ENCODE measurements at places on chromosomes 12 and 14.

DNA sequence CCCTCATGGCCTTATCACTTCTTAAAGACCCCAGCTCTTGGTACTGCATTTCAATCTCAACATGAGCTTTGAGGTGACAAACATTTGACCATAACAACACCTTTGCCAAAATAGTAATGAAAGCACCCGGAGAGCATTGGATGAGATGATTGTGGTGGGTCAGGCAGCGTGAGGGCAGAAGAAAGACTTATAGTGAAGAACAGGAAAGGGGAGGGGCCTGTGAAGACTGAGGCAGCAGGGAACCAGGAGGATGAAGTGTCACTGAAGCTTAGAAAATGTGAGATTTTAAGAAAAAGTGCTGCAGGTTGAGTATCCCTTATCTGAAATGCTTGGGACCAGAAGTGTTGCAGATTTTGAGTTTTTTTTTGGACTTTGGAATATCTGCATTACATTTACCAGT is 86.3 kb downstream of the EMP1 start:
- DNase-seq = no peak

DNA sequence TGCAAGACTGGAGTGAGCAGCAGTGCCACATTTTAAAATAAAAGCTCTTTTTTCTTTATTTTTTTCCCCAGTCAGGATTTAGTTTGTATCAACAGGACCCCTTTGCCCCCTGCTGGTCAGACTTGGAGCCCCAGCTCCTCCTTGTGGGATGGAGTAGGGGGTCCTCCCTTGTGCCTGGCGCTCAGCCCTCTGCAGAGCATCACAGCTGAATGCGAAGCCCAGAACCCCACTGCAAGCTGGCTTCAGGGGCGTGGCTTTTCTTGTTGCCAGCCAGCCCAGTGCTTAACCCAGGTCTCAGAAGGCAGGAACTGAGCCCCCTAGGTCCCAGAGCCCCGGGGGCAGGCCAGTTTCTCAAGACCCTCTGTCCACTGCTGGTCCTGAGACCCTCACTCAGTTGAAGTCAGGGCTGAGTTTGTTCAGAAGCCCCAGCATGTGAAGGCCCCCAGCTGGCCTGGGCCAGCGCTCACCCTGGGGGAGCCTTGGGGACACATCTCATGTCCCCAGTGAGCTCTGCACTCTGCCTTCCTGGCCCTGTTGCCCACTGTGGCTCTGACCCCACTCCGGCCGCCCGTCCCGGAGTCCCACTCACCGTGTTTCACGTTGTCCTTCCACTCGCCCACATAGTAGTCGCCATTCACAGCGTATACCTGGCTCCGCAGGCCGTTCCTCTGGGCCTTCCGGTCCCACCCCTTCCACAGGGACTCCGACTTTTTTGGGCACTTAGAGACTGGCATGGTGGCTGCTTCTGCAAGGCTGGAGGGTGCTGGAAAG is 519 bp downstream of the MORN3 start:
- DNase-seq = peak; percentile 44

GRCh38 chr14:60618241-60618640 is 31.0 kb downstream of the SIX1 start:
- DNase-seq = no peak

DNA sequence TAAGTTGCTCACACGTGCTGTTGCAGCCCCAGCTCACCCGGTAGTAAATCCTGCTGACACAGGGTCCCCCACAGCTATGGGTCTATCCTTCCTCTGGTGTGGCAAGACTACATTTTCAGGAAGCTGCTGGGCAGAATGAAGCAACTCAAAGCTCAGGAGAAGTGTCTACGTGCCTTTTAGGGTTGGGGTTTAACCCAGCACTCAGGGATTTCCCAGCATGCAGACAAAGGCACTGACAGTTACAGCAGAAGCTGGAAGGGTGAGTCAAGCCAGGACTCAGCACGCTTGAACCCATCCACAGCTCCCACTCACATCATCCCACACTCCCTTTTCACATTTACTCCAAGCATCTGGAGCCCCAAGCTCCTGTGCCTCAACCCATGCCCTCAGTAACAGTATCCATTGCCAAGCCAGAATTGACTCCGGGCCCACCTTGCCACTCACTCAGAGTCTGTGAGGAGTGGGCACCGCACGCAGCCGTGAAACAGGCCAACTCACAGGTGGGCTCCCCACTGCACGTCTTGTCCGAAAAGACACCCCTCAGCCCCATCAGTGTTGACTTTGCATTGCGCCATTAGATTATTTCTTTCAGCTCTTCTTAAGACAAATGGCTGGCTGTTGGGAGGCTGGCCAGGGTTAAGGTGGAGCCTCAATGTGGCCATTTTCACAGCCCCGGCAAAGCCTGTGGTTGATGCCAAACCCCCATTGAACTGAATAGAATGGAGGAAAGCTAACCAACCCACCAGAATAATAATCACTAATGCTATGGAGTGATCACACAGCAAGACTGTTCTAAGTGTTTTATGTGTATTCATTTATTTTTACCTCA is 59.6 kb downstream of the ZFP36L1 start:
- no peak for DNase-seq

DNA sequence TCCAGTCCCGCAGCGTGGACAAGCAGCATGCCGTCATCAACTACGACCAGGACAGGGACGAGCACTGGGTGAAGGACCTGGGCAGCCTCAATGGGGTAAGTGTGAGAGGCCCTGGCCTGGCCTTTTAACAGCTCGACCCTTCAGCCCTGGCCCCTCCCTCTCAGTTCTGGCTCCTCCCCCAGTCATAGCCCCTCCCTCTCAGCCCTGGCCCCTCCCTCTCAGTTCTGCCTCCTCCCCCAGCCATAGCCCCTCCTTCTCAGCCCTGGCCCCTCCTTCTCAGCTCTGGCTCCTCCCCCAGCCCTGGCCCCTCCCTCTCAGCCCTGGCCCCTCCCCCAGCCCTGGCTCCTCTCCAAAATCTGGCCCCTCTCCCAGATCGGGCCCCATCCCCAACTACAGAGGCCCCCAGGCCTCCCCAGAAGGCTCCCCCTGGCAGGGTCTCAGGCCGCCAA is 11.2 kb downstream of the CEP170B start:
- peak; percentile 51 for DNase-seq

- peak; percentile 40 for DNase-seq
These were observed 55.1 kb downstream of the PAWR start for GRCh38 chr12:79635676-79636075.

- peak; percentile 15 for DNase-seq
These were observed 97.8 kb upstream of the PCED1B start for GRCh38 chr12:46981622-46982021.

DNA sequence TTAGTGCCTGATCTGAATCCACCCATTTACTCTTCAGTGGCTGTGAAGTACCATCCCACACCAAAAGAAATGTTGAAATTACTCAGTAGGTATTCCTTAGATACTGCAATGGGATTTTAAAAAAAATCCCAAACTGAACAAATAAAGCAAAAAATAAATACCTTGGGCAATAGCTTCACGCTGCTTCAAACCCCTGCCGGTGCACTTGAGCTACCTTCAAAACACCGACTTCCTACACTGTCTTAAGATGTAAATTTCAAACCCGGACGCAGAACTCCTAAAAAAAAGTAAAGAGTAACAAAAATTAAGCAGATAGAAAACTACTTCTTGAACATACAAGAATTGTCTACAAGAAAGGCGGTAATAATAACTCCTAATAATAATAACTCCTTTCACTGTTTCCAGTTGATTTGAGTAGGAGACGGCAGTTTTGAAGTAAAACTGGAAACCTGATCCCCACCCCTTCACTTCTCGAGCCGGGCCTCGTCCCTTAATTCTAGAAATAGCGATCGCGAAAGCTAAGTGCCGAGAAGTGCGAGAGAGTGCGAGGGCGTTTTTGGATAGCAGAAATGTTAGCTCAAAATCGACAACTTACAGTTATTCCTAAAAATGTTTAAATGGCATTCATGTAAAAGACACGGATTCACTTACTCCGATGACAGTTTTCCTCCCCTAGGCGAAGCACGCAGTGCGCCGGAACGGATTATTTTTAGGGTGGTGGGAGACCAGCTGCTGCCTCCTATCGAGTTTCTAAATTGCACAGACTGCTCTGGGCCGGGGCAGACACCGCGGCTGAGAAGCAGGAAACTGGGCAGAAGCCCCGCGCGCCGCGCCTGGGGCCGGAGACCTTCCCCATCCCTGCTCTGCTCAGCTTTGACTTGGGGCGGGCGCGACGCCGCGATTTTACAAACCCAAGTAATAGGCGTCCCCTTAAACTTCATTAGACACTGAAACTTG is at the start of gene ABCC9:
ABCC9 (minus strand) TSS at position 878 of the 957 bp plus-strand sequence. CDS start 4,752 bp downstream, outside the sequence.
- DNase-seq = peak; percentile 55

- no peak for DNase-seq
These were observed 363.6 kb downstream of the SNAPC1 start for GRCh38 chr14:62125793-62126192.

- DNase-seq = no peak
These were observed 44.7 kb upstream of the USP15 start for GRCh38 chr12:62215506-62215905.

GRCh38 chr12:8499616-8500015 is 13.7 kb upstream of the CLEC4D start:
- no peak for DNase-seq

DNA sequence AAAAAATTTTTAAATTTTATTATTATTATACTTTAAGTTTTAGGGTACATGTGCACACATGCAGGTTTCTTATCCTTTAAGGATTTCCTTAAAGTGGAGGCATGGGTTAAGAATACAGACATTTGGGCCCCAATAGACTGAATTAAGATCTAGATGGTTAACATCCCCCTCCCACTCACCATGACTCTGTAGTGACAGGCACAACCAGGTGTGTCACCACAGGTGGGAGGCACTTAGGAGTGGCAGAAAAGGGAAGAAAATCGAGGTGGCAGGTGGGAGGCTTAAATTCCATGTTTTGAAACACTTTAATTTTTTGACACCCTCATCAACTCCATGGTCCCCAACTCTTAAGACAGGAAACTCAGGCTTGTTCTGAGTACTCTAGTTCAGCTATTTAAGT is 37.6 kb upstream of the GRIP1 start:
- DNase-seq = no peak

- no peak for DNase-seq
These were observed 56.8 kb upstream of the CHST11 start for GRCh38 chr12:104399740-104400612.

DNA sequence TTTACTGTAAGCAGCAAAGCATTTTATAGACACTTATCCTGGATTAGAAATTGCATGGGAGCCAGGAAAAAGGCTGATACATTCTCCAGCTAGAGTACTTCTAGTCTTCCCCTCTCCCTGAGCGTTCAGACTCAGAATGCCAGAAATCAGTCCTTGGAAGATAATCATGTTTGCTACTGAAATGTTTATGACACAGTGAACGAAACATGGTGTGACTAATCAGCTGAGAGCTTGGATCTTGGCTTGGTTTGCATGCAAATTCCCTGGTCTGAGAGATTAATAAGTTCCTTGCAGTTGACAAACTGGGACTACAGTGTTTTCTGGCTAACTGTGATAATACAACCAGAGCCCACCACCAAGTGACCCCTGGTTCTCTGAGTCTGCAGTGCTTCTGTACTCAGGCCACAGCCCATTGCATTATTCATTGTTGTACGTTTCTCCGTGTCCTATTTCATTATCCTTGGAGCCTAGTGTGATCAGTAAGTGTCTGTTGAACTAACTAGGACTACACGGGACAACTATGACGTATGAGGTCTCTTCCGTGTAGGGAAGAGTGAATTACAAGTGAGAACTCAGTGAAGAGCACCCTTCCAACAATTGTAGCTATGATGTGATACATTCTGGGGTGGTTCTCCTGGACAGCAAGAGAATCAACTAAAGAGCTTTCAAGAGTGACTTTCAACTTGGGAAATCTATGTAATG is 34.6 kb upstream of the EVL start:
- DNase-seq = peak; percentile 95

DNA sequence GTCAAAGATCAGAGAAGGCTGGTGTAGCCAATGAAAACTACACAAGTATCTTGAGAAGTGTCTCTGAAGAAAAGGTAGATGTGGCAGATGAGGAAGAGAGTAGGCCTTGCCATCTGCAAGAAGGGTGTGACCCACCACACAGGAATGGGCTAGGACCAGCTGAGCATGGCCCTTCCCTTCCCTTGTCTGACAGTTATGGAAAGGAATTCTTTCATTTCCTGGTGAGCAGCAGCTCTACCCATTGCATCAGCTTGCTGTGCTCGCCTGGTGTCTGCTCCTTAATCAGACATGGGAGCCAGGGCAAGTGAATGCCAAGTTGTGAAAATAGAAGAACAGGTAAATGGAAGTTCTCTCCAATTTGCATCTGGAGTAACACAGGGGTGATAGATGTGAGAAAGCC is 145.2 kb upstream of the KRR1 start:
- peak; percentile 93 for DNase-seq

DNA sequence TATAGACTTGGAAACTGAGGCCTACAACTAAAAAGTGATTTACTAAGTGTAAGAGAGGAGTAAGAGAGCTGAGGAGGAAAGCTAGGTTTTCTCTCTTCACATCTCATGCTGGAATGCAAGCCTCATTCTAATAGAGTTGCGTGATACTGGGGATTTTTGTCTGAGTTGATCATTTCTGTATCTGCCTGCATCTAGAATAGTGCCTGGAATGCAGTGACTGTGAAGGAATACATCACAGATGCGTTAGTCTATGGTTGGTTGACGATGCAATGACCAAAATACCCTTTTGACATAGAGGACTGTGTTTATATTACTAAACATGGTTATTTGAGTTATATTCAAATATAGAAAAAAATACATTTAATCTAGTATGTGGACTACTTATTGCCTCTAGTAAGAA is 9.2 kb upstream of the TMEM117 start:
- DNase-seq = peak; percentile 41

- DNase-seq = no peak
These were observed 105.8 kb upstream of the TMPO start for GRCh38 chr12:98409548-98409947.

- DNase-seq = no peak
These were observed 4.7 kb upstream of the SLC2A13 start for GRCh38 chr12:40110586-40110985.

DNA sequence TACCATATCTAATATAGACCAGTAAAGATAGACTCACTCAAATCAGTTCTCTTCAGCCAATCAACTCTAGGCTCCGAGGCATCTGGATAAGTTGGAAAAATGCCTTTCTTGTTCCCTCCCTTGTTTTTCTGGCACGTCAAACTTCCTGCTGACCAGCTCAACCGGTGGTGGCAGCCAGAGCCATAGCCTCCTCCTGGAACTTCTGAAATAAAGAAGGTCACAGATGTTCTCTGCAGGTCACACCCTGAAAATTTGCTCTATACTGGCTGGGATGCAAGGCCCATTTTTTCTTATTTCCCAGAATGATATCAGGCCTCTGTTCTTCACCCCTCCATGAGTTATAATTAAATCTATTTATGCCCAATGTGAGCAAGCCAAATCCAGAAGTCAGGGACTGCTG is 81.9 kb downstream of the BMP4 start:
- no peak for DNase-seq

DNA sequence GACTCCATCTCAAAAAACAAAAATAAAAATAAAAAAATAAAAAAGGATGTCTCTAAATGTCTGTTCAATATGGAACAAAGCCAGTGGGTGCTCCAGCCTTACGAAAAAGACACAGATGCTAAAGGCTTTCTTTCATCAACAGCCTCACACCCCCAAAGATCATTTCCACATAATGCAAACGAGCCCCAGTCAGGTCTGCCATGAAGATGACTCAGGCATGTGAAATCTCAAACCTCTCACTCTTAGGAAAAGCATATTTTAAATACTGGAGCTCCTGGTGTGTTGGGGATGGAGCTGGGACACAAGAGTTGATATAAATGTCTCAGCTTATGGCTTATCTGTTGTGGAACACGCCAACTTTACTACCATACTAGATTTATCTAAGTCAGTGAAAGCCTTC is 49.9 kb upstream of the PLXNC1 start:
- DNase-seq = peak; percentile 92

GRCh38 chr12:48084066-48084465 is 21.8 kb downstream of the SENP1 start:
- peak; percentile 44 for DNase-seq

All from EH (cell line).